ENCODE measurements at places on chromosomes 13 and 19. TPM values are rescaled to one million over a fixed set of nuclear protein-coding genes. Genes with fewer than 3 reads are reported as not detected.
A peak's percentile ranks its signal among the peaks of the same experiment; 100 is the strongest.

LILRB4 gene
- not detected for total RNA-seq

DNA sequence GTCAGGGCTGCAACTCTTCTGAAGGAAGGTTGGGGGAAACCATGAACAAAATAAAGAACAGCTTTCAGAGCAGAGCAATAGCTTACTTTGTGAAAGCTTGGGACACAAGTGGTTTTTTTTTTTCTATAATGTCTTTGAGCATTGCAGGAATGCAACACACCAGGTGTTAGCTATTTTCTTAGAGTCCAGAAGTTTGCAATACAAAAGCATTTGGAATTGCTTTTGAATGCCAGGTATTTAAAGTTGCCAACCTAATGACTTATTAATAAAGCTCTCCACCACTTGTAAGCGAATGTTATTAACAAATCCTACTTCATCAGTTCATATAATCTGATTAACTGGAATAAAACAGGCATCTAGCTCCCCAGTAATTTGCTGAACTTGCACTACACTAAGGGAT is 172.6 kb downstream of the NUFIP1 start:
- DNase-seq = no peak

DNA sequence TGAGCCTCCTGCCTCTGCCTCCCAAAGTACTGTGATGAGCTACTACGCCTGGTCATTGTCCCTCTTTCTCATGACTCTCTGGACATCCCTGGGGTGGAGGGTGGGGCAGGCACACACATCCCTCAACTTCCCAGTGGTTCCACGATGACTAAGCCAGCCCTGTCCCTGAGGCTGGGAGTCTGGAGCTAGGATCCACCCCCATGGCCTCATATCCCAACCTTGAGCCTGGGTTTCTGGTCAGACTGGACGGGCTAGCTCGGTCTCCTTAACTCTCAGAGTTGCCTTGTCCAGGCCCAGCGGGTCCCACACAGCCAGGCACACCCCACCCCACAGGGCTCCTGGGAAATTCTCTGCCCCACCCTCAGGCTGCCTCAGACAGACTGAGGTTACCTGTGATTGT is 19.6 kb downstream of the IER2 start:
- DNase-seq = peak; percentile 55

DNA sequence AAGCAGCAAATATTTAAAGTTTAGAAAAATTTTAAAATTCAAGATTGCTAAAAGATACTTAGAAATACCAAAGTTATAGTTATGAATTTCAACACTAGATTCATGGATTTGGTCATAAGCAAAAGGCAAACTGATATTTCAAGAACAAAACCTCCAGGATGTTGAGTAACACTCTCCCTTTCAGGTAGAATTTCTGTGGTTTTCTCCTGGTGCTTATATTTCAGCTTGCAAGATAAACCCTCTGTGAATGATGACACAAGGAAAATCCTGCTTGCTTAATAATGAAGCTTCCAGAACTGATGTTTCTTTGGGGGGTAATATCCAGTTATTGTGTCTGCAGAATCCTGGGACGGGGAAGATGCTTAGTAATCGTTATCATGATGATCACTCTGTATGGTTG is 320.3 kb upstream of the EDNRB start:
- DNase-seq = no peak

DNA sequence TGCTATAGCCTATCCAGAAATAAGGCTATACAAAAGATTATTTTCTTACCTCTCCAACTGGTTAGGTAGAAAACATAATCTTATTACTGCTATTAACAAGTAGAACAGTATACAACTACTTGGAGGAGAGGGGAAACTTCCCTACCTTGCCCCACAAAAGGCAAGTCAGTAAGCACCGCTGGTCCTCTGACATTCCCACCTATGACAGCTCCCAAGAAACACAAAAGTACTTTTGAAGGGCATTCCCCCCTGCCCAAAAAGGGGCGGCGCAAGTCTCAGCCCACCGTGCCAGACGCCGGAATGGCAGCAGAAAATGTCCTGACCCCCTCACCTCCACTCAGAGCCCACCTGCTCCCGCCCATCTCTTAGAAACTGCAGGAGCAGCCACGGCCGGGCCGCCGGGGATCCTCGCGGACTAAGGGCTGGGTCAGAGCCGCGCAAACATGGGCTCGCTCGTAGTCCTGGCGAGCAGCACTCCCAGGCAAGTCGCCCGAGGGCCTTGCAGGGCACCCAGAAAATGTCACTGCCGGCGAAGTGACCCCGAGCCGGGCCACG is 437 bp downstream of the SUCLA2 start:
- no peak for DNase-seq

SERPINE3 gene
- total RNA-seq = not detected

- DNase-seq = no peak
Measured at GRCh38 chr13:112144616-112145550, 77.9 kb downstream of the SOX1 start.

GRCh38 chr13:44664308-44664707 is 88.2 kb upstream of the TSC22D1 start:
- DNase-seq = no peak

GRCh38 chr13:74657765-74658164 is 523.6 kb upstream of the KLF12 start:
- no peak for DNase-seq

CFD gene
- 3.9 TPM for total RNA-seq

LRRC4B gene
- total RNA-seq = under 0.01 TPM

GRCh38 chr13:29550430-29550988 is 45.0 kb downstream of the SLC7A1 start:
- DNase-seq = no peak

F10 gene
- total RNA-seq = 8.7 TPM

DNA sequence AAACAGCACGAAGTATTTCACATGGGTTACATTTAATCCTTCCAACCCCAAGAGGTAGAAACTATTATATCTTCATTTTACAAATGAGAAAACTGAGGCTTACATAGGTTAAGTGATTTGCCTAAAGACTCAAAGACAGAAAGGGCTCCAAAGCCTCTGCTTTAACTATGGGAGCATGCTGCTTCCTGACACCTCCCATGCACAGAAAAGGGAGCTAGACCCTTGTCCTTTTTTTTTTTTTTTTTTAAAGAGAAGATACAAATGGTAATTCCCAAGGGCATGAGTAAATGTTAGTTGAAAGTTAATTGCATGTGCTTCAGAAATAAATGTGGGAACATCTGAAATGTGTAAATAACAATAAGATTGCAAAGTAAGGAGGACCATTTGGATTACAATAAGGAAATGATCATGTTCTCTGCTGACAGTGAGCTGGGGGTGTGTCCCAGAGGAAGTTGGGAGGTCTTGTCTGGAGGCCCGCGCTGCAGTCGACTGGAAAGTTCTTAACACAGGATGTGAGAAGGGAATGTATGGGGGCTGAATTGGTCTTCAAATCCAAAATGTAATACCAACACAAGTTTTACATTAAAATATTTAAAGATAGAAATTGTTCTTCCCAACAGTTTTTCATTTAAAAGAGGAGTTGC is 500.3 kb downstream of the KLF12 start:
- no peak for DNase-seq

PSG5 gene
- total RNA-seq = 45.3 TPM

GRCh38 chr13:114148521-114148855 is 16.1 kb upstream of the RASA3 start:
- DNase-seq = no peak

DNA sequence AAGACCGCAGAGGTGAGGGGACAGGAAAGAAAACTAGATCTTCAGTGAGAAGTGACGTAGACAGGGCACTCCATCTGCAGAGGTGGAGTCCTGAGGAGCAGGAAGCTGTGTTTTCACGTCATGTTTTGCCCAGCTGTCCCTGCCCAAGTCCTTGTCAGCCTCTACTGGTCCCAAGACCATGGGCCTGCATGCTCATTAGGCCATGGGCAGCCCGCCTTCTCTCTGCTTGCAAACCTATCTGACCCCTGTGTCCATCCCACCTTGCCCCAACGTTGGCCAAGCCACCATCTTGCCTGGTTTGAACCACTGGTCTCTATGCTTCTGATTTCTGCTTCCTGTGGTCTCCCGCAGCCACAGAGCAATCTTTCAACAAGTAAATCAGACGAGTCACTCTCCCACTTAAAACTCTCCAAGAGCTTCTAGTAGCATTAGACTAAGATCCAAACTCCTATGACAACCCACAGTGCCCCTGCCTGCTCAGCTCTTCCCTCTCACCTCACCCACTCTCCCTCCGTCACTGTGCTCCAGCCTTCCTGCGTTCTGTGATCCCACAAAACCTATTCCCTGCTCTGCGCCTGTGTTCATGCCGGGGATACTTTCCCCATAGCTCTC is 18.6 kb upstream of the CCNE1 start:
- DNase-seq = no peak

TLE2 gene
- 0.32 TPM for total RNA-seq

GRCh38 chr13:99288089-99288488 is 19.1 kb downstream of the GPR183 start:
- DNase-seq = no peak

DNA sequence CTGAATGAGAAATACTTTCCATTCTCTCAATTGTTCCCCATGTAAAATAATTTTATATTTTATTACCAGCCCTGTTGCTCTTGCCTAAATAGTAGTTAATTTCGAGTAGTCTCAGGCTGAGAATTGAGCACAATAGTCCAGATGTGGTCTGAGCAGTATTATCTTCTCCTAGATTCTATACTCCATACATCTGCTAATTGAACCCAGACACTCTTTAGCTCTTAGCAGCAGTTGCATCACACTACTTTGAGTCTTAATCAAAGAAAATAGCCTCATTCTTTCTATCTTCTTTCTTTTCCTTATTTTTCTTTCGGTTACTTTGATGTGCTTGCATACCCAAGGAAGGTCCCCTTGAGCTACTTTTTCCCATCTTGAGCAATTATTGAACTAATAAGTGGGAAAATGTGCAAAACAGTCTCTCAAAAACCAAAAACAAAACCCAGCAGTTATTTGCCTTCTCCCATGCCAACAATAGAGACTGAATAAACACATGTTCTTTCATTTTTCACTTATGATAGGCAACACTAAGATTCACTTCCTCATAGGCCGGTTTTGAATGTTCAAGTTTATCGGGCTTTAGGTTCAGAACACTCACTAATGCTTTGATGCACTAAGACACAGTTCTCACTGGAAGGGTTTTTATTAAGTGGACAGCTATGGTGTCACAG is 204.5 kb downstream of the POU4F1 start:
- no peak for DNase-seq

DNA sequence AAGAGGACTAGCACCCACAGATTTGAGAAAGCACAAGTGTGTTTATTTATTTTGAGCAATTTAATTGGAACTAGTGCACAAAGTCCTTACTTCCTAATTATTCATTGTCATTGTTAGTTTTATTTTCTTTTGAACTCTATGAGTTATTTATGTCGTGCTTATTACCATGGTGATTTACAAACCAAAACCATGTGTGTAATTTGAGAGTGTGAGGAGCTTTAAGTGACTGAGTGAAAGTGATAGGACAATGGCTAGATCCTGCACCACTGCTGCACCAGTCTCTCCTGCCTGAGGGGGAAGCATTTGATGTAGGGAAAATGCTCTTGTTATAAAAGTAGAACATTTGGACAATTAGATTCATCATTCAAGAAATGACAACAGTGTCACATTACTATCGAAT is 172.3 kb upstream of the KLF12 start:
- DNase-seq = peak; percentile 10

CALR3 gene
- not detected for total RNA-seq

DNA sequence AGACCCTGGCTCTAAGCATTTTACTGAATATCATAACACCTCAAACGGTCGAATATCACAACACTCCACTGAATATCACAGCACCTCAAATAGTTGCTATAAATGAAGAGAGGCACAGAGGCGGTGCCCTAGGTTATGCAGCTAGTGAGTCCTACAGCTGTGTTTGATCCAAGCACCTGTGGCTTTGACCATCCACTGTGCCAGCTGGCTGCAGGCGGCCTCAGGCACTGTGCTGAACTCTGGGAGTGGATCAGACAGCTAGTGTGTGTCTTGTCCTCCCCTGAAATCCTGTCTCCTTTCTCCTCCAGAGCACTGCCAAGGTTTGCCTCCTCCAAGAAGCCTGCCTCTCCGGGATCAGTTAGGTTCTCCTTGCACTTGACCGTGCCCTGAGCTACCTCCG is 7.3 kb downstream of the NOSIP start:
- DNase-seq = no peak

DNA sequence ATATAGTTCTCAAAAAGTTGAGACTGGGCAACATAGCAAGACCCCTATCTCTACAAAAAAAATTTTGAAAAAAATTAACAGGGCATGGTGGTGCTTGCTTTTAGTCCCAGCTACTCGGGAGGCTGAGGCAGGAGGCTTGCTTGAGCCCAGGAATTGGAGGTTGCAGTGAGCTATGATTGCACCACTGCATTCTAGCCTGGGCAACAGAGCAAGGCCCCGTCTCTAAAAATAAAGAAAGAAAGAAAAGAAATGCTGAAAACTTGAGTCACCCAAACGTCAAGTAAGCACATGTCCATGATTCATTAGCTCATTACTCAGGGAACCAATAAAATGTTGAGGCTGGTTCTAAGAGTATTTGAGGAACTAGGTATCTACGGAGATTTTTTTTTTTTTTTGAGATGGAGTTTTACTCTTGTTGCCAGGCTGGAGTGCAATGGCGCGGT is 33.9 kb upstream of the SEMA6B start:
- peak; percentile 38 for DNase-seq

- no peak for DNase-seq
Measured at GRCh38 chr13:84670245-84670644, 788.0 kb upstream of the SLITRK1 start.

DNA sequence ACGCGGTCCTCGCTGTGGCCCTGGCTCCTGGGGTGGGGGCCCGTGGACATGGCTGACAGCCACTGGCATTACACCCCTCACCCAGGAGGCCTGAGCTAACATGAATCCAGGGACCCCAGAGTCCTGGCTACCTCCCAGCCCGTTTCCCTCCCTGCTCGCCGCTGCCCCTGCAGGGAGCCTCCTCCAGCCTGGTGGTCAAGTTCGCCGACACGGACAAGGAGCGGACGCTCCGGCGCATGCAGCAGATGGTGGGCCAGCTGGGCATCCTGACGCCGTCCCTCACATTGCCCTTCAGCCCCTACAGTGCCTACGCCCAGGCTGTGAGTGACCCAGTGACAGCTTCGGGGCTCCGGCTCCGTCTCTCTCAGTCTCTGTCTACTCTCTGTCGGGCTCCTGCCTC is 56.6 kb downstream of the CELF5 start:
- DNase-seq = no peak

DNA sequence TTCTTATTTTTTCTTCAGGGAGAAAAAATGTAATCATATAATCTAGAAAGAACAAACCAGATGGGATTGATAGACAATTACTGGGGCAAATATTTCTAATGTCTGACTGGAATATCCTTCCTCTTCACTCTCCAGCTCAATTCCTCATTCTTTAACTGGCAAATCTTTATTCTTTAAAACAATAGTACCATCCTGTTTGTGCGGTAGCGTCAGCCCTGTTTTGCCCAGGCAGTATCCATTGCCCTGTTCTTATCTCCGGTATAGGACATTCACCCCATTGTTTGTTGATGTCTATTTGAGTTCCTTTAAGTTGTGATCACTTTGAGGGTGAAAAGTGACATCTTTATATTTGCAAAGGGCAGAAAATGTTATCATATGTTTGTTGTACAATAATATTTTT is 185.4 kb downstream of the POSTN start:
- no peak for DNase-seq

- DNase-seq = no peak
Measured at GRCh38 chr13:35347679-35348205, 128.7 kb downstream of the MAB21L1 start.

PSG1 gene
- 11.2 TPM for total RNA-seq
